Stimulated activated CD4-positive, alpha-beta T cell treated with anti-CD3 and anti-CD28 coated beads, Interleukin-1b, Interleukin-23, amount 100 ng/mL, for 1 hour (primary cell): ENCODE measurements at places on chromosomes 2 and 18.

DNA sequence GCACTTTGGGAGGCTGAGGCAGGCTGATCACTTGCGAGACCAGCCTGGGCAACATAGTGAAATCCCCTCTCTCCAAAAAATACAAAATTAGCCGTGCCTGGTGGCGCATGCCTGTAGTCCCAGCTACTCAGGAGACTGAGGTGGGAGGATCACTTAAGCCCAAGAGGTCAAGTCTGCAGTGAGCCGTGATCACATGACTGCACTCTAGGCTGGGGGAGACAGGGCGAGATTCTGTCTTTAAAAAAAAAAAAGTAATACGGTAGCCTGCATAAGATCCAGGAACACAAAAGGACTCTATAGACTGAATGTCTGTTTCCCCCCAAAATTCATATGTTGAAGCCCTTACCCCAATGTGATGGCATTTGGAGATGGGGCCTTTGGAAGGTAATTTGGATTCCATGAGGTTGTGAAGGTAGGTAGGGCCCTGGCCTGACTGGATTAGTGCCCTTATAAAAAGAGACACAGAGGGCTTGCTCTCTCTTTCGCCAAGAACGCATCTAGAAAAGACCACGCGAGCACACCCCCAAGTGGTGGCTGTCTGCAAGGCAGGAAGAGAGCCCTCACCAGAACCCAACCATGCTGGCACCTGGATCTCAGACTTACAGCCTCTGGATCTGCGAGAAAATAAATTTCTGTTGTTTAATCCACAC lies 17.0 kb downstream of the MBOAT2 start:
- no peak for DNase-seq

- no peak for DNase-seq
Measured at GRCh38 chr2:100990166-100990565, 11.9 kb upstream of the RPL31 start.

GRCh38 chr18:51724790-51725721 lies 527.6 kb upstream of the MEX3C start:
- no peak for DNase-seq

DNA sequence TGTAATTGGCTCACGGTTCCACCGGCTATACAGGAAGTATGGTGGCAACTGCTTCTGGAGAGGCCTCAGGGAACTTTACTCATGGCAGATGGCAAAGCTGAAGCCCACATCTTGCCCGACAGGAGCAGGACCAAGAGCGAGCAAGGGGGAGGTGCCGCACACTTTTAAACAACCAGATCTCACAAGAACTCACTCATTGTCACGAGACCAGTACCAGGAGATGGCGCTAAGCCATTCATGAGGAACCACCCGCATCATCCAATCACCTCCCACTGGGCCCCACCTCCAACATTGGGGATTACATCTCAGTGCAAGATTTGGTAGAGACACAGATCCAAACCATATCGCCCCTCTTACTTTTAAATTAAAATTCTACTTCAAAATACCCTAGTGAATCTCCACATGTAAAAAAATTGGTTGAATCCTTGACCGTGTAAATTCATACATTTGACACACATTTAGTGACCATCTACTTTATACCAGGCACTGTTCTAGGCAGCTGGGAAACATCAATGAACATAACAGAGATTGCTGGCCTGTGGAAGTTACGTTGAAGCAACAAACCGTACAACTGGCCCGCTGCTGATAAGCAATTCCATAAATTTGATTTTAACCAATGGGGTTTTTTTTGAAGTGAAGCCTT lies 87.6 kb downstream of the ALPK2 start:
- DNase-seq: no peak

DNA sequence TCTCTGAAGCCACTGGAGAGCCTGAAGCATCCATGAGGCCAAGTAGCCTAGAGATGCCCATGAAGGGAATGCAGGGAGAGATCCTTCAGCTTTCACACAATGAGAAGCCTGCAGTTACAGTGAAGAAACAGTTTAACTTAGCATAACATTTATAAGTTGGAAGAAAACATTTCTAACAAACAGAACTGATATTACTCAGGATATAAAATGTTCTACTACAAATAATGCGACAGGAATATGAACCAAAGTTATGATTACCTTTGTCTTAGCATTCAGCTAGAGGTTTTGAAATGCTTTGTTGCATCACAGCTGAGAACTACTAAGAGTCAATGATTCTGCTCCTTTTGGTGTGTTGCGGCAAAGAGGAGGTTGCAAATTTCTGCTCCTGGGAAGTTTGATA lies 6.9 kb upstream of the KYNU start:
- no peak for DNase-seq

- no peak for DNase-seq
Measured at GRCh38 chr18:74370115-74370514, 54.5 kb downstream of the C18orf63 start.

- DNase-seq: no peak
Measured at GRCh38 chr18:22489704-22490103, 72.0 kb upstream of the CTAGE1 start.

DNA sequence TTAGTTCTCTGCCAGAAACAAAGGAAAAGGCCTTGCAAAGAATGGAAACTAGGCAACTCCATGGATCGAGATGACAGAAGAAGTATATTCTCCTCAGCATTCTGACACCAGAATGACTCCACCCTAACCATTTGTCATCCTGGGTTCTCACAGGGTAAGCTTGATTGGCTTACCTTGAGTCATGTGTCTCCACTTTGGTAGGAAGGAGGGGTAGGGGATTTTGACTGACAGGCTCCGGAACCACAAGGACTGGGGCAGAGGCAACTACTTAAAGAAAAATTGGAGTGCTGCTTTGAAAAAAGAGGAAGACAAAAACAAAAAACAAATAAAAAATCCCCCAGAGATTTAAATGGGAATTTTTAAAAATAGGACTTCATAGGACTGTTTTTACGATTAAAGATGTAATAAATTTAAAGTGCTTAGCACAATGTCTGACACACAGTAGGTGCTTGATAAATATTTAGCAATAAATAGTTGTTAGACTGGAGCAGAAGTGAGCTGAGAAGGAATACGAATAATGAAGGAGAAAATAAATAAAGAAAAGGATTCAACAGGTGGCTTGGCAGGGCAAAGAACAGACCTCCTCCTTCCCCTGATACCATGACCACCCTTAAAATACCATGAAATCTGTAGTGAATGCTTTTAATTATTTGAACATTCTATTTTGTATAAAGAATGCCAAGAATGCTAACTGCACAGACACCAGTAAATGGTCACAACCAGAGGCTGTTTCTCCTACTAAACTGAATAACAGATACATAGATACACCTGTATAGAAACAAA lies 230.2 kb downstream of the CDCA7 start:
- DNase-seq: no peak

DNA sequence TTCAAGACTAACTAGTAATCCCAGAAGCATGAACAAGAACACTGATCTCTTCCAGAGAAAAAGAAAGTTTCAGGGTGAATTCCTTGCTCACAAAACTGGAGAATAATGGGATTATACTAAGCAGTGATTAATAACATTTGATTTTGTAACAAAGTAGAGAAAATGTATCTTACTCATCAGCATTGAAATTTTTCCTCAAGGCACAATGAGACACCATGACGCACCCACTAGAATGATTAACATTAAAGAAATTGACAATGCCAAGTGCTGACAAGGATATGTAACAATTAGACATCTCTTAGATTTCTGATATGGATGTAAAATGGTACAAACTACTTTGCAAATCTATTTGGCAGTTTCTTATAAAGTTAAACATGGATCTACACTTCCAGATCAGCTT lies 101.1 kb upstream of the EPHA4 start:
- no peak for DNase-seq

GRCh38 chr2:157349949-157350515 lies 24.4 kb upstream of the ERMN start:
- no peak for DNase-seq

DNA sequence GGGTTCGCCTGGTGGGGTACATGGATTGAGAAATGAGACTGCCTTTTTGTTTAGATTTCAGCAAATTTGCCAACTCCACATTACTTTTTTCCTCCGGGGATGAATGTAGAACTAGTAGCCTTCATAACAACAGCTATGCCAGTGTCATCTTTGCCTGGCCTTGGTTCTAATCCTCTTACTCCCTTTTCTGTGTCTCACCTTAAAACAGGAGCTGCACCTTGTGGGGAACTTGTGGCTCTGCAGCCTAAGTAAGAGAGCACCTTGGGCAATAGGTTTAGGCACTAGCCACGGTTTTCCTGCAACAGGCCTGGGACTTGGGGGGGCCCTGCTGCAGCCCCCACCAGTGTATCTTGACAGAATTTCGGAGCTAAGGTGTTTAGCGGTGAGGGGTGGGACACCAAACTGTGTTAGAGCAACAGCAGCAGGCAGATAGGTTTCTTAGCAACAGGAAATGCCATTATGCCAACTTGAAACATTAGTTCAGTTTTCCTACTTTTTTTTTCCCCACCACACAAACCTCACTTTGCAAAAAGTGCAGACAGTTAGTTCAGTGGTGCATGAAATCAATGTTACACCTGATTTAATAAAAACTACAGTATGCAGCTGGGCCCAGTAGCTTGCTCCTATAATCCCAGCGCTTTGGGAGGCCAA lies 173.7 kb downstream of the PRKCE start:
- no peak for DNase-seq

DNA sequence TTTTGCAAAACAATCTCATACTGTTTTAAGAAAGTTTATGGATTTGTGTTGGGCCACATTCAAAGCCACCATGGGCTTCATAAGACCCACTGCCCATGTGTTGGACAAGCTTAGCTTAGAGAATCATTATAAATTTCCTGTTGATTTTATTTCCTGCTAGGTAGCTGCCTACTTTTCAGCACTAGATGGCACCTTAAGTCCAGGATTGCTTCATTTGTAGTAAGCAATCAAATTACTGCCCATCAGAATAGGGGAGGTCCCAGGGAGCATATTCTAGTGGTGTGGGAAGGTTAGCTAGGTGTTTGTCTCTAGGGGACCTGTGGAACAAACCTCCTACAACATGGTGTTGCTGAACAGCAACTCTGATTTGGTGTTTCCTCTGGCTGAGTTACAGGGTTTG lies 11.0 kb upstream of the DCDC2C start:
- DNase-seq: no peak

DNA sequence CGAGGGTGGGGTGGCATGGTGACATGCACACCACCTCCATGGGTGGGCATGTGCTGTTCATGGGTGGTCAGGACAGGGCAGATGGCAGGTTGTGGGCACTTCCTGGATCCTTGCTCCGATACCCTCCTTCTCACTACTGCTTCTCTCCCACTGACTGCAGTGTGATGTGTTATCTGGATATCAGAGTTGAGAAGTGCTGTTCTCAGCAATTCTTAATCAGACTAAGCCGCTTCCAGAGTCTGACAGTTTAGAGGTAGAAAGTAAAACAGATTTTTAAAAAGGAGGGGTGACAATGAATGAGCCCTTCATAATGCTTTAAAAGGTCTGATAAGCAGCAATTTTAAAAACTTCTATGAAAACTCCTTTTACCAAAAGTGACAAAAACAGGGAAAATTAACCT lies 33.9 kb downstream of the SIGLEC15 start:
- no peak for DNase-seq

DNA sequence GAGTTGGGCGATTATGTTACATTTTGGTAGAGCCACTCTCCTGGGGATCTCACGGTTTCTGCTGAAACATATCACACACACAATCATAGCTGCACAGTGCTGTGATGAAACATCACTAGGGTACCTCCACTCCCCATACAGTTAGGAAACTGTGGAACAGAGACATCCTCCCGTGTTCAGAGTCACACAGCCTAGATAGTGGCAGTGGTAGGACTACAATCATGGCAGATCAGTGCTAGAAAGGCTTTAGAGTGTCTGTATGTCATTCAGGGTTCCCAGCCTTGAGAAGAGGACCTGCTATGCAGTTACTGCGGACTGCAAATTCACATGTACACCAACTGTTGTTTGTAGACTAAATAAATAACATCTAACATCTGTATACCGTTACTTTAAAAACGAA lies 210.3 kb upstream of the FOSL2 start:
- no peak for DNase-seq

DNA sequence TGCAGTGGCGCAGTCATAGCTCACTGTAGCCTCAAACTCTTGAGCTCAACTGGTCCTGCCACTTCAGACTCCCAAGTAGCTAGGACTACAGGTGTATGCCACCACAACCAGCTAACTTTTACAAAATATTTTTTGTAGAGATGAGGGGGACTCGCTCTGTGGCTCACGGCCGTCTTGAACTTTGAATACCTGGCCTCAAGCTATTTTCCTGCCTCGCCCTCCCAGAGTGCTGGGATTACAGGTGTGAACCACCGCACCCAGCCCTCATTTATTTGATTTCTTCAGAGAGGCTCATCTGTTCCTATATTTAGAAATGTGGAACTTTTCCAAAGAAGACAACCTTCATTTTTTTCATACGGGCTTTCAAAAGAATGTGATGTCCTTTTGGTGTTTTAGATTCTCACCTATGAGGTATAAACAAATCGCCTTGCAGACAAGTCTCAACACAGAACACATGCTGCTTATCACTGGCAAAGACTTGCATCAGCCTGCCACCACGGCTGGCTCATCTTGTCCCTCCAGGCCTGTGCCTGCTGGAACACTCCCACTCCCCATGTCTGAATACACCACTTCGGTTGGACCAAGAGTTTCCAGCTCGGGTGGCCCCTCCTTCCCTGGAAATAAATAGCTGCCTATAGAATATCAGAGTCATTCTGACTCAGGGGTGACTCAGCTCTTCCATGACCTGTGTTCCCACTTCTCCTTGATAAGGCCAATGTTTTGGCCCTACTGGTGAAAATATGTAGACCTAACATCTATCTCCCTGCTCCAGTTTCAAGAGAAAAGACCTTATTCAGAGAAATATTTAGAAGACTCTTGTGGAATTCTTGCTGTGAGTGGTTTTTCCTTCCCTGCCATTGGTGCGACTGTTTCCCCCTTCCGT lies 202.6 kb downstream of the TGIF1 start:
- DNase-seq: no peak

GRCh38 chr2:34373586-34374233 lies 774.6 kb upstream of the FAM98A start:
- no peak for DNase-seq

DNA sequence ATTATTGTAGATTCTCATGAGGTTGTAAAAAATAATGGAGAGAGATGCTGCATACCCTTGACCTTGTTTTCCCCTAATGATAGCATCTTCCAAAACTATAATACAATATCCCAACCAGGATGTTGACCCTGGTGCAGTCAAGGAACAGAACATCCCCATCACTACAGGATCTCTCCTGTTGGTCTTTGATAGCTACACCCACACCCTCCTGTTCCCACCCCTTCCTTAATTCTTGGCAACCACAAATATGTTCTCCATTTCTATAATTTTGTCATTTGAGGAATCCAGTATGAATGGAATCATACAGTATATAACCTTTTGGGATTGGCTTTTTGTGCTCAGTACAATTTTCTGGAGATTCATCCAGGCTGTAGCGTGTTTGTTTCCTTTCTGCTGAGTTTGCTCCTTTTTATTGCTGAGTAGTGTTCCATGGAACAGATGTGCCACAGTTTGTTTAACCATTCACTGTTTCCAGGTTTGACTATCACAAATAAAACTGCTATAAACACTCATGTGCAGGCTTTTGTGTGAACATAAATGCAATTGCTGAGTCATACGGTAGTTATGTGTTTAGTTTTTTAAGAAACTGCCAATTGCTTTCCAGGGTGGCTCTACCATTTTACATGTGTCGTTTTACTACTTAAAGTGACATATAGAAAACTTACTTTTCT lies 22.2 kb downstream of the MCFD2 start:
- DNase-seq: no peak

DNA sequence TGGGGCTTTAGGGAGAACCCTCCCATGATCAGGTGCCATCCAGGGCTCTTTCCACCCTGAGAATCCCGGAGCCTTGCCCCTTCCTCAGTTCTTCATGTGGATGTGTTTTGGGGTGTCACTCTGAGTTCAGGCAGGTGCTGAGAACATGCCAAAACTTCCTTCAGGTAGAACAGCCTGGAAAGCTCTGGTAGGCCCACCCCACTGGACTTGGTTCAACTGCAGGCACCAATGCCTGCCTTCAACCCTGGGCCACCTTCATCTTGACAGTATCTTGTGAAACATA lies 85.8 kb downstream of the EPAS1 start:
- no peak for DNase-seq
